ENCODE measurements at places on chromosomes 4 and X. TPM values are rescaled to one million over a fixed set of nuclear protein-coding genes. Genes with fewer than 3 reads are reported as not detected.

The CXorf49 gene
- total RNA-seq, result not detected

The FAM149A gene
- 17.0 TPM for total RNA-seq

The LANCL3 gene
- total RNA-seq, result 0.68 TPM

The CT45A3 gene
- total RNA-seq, result not detected

The REPS2 gene
- total RNA-seq, result 6.3 TPM

The MAGED1 gene
- total RNA-seq, result 23.4 TPM

The MAP7D2 gene
- total RNA-seq, result 0.38 TPM

The PCDH10 gene
- total RNA-seq, result under 0.01 TPM

The CCKAR gene
- not detected for total RNA-seq

The FAM9C gene
- total RNA-seq, result not detected

The WFS1 gene
- total RNA-seq, result 39.3 TPM

Data from subcutaneous adipose tissue (tissue), 4 donors.